Astrocyte of the hippocampus (primary cell): ENCODE measurements at places on chromosomes 5 and 9.

DNA sequence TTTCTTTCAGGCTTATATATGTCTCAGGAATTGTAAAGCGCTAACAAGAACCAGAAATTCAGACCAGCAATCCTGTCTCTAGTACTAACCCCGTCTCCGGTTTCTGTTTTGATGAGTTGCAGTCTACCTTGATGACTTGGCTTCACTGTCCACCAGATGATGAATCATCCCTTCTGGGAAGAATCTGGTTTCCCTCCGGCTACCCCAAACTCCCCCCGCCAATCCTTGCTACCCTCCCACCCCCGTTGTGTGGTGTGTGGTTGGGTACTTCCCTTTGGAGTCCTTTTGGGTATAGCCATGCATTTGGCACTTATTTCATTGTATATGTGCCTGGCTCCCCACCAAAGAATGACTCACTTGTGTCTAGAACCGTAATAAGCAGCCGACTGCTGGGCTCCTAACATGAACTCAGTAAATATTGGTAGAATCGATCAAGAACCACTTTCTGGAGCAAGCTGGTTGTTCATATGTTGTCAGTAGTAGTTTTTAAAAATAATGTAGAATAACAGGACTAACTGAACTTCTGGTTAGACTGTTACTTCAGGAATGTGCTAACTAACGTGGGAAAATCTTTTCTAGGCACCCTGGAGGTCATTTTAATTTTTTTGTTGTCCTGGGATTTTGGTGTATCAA lies 8.3 kb upstream of the TGFBI start:
- DNase-seq, result peak; percentile 94

DNA sequence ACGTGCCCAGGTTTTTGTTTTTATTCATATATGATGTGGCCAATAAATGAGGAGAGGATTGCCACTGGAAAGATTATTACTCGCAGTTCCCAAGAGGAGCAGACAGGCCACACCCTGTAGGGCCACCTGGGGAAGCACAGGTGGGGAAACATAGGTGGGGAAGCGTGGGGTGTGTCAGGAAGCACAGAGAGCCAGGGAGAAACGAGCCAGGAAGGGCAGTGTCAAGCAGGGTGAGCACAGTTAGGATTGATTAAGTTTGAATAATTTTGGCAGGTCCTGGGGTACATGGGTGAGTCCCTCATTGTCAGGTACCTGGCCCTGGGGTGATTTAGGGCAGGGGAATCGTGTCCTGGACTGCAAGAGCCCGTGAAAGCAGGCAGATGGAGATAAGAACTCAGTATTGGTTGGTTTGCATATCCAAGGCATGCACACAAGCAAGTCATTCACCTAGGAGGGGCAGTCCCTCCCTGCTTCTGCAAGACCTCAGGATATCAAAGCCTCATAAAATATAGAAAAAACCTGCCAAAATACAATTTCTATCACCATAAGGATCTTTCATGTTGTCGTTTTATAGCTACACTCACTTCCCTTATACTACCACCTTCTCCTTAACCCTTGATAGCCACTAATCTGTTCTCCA lies 22.4 kb downstream of the MVB12B start:
- DNase-seq, result no peak

DNA sequence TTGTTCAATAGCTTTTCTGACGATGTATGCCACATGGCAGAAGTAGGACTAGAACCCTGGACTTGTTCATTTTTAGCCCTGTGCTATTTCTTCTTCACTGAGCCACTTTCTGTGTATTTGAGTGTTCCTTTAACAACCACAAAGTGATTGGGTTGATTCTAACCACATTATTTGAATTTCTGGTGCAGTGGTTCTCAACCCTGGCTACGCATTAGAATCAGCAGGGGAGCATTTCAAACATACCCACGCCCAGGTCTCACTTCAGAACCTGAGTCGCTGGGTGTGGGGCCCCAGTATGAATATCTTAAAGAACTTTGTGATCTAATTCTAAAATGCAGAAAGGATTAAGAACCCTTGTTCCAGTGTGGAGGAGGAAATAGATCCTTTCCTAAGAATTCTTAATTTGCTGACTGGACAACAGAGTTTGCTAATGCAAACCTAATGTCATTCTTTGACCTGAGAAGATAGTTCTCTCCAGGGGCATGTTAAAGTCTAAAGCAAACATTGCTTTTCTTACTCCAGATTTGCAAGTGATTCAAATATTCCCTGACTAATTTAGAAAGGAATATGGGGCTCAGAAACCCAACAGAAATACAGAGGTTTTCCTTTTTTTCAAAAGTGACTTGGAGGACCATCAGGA lies 75.4 kb upstream of the GDNF start:
- DNase-seq, result peak; percentile 34

DNA sequence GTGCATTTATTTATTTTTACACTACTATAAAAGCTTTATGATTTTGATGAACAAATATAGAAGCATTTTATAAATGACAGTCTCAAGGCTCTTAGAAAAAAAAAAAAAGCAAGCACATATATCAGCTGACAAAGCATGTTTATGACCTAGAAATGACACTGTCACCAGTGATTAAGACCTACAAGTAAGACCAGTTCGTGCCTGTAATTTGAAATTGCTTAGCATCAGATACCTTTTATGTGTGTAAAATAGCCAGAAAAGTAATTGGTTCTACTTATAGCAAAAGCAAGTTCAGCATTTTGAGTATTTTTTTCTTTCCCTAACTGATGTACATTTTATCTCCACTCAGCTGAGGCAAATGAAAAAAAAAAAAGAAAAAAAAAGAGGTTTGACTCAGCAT lies 808.4 kb downstream of the CDH18 start:
- no peak for DNase-seq

- peak; percentile 73 for DNase-seq
Observed at GRCh38 chr5:42993516-42994245, 46.4 kb downstream of the ANXA2R start.

GRCh38 chr5:10543585-10544040 lies 20.3 kb upstream of the ANKRD33B start:
- DNase-seq, result no peak

GRCh38 chr5:163473635-163474243 lies 13.3 kb downstream of the HMMR start:
- no peak for DNase-seq

GRCh38 chr5:14184082-14184481 lies 40.9 kb downstream of the TRIO start:
- DNase-seq, result no peak

GRCh38 chr9:88476491-88477271 lies 58.3 kb upstream of the NXNL2 start:
- peak; percentile 84 for DNase-seq

GRCh38 chr5:40823459-40823858 lies 11.6 kb downstream of the RPL37 start:
- DNase-seq, result no peak

DNA sequence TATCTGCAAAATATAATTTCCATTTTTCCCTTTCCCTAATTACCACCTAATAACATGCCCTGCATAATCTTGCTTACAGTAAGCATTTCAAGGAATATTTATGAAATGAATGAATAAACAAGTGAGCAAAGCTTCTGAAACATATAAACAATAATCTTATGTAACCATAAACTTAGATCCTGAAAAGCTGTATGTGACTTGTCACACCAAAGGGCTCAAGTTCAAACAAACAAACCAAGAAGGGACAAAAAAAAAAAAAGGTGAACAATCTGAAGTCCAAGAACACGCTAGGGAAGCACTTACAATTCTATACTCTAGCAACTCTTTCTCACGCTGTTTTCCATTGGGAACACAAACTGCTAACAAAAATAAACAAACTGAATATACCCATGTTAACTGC lies 36.3 kb downstream of the PLPP1 start:
- DNase-seq, result no peak

DNA sequence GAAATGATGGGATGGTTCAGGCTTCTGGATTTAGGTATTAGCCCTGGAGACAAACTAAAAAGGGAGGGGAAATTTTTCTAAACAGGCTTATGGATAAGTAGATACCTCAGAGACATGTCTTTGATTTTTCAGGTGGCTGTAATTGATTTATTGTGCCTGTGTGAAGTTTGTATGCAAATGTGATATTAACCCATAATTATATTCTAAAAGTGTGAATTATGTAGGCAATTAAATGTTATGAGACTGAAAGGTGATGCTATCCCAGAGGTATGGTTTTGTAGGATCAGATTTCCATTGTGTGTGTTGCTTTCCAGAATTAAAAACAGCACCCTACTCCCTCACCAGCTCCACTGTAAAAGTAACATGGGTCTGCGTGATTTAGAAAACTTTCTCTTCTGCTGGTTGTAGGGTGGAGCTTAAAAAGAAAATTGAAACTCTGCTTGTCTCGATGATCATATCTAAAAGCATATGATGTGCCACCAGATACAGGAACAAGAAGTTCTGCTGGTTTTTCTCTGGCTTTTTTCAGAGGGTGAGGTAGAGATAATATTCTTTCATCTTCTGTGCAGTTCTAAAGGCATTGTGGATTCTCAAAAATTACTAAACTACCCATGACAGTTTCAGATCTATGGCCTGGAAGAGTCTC lies 71.8 kb upstream of the TAF11L2 start:
- no peak for DNase-seq

- no peak for DNase-seq
Observed at GRCh38 chr5:142853682-142854081, 83.5 kb downstream of the ARHGAP26 start.

GRCh38 chr5:95081982-95082381 lies 202.9 kb downstream of the MCTP1 start:
- peak; percentile 58 for DNase-seq

GRCh38 chr9:74887041-74887980 lies at the start of gene TRPM6:
TSS of gene TRPM6 (minus strand) at chr9:74887921. CDS start at chr9:74887856, 65 bp downstream.
- peak; percentile 78 for DNase-seq

GRCh38 chr9:129166623-129167557 lies 11.2 kb downstream of the IER5L start:
- DNase-seq, result peak; percentile 77
